Right hindlimb (tissue), 1 donor: ENCODE measurements at places on chromosomes 13 and 19.

DNA sequence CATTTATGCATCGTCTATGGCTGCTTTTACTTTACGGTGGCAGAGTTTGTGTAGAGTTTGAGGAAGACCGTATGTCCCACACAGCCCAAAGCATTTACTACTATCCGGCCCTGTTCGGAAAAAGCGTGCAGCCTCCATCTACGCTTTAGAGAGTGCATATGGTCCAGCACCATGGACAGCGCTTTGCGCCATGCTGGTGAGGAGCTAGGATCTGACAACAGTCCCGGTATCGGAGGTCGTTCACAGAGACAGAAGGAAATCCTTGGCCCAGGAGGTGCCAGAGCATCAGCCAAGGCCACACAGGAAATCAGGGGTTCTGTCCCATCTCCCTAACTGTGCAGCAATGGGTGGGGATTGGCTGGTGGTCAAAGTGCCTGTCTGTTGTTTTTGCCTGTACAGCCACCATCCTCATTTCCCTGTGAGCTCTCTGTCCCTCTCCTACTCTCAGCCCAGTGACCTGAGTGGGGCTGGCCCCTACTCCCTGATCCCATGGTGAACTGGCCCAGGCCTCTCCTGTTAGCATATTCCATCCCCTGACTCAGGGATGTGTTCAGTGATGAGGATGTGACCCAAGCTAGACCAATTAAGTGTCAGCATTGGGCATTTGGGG is 16.2 kb upstream of the PRODH2 start:
- peak; percentile 78 for DNase-seq

DNA sequence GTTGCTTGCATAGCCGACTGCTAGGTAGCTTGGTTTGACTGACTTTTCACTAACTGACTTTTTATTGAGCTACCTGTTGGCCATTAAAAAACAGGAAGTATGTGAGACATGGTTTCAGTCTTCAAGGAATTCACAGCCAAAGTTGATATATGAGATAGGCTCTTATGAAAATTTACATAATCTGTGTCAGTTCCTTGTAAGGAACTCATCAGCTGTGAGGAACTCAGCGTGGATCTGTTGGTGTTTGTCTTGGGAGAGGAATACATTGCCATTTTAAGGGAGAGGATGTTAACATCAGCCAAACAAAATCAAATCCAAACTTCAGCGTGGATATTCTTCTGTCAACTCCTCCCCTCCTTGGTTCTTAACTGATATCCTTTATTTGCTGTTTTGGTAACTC is 2.0 kb downstream of the RNF113B start:
- no peak for DNase-seq

- no peak for DNase-seq
These were observed 19.6 kb downstream of the USP12 start for GRCh38 chr13:27151798-27152599.

DNA sequence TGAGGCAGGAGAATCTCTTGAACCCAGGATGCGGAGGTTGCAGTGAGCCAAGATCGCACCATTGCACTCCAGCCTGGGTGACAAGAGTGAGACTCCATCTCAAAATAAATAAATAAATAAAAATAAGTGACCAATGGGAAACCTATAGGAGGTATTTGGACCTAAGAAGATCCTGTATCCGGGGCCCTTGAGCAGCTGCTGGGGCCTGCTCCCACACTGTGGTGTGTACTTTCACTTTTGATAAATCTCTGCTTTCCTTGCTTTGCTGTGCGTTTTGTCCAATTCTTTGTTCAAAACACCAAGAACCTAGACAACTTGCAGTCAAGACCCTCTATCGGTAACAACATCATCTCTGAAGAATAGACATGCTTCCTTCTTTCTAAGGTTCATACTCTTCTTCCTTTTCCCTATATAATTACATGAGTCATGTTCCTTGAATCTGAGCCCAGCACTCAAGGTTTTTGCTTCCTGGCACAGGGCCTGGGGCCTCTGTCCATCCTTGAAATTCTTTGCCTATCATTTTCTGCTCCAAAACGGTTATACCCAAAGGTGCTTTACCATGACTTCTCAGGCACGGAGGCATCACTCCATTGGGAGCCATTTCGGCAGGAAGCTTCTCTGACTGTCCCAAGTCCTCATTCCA is 14.2 kb upstream of the PNMA8C start:
- peak; percentile 68 for DNase-seq

DNA sequence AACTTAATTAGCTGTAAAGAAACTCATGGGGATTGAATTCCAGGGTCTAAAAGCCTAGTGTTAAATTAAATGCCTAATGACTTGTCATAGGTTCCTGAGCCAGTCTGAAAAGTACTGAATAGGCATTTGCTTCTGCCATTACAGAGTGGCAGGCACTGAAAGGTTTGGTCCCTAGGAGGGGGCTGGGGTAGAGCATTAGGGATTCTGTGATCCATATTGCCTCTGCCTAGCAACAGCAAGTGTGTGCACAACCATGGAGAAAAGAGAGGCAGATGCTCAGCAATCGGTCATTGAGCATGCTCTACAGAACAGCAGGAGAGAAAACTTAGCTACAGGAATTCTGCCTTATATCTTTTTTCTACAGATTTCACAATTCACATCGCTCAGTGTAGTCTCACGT is 133.5 kb downstream of the TRPC4 start:
- DNase-seq = no peak

DNA sequence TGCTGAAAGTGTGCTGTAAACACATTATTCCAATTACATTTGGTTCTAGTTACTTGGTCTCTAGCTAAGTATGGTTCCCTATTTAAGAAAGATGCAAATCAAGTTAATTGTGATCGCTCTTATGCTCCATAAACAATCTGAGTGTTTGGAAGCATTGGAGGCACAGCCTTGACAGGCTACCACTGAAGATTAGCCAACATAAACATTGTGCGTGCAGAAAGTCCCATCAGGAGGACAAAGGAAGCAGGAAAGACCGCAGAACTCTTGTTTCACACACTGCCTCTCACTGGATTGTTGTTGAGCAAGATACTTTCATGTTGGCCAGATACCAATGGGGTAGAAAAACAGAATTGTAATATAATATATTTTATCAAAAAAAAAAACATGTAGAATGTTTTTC is 814.4 kb downstream of the EFNB2 start:
- no peak for DNase-seq

DNA sequence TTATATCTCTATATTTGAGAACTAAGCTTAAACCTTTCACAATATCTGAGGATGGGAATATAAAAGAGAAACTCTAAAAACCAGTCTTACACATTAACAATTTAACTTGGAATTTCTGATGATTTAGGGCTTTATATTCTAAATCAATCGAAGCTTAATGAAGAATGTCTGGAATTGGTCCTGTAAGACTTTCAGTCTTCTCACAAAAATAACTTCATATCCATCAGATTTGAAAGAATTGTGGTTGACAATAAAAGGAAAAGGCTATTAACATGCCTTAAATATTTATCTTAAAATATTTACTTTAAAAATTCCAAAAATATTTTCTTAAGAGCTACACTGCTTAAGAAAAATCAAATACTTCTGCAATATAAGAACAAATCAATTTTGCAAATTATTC is 27.3 kb downstream of the MYCBP2 start:
- DNase-seq = no peak

DNA sequence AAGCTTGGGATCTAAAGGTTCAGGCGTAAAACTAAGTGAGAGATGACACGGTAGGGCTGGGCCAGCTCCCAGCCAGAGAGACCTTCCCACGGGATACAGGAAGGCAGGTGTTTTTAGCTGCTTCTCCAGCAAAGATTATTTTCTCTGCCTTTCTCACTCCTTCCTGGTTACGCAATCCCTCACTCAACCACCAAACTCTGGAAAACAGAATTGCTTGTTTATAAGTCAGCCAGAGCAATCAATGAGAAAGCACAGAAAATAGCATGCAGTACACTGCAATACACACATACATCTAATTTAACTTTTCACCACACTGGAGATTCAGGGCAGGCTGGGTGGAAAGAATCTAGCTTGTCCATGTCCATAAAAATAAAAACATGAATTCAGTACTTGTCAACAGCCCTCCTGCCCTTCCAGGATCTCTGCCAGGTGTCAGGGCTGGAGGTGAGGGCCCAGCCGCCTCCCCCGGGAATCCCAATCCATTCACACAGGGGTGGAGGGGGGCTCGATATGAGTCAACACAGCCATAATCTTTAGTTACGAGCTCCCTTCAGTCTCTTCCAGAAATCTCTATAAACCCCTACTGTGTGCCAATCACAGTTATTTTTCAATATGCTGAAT is 12.2 kb downstream of the RHPN2 start:
- no peak for DNase-seq

DNA sequence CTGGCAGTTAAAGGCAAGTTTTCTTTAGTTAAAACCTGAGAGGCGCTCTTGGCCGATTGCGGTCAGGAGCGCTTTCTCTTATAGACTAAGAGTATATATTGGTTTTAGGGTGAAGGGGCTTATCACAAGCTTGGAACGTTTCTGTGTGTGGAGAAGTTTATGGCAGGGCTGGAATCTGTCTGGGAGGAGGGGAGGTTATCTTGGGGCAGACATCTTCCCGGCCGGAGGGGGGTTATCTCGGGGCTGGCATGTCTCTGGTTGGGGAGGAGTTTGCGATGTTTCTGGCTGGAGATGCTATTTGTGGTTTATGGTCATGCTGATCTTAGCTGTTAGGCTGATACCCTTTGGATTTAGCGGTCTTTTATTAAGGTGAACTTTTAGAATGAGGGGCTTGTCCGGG is 18.3 kb downstream of the KDM4B start:
- no peak for DNase-seq

- DNase-seq = no peak
These were observed 3.0 kb downstream of the TTYH1 start for GRCh38 chr19:54418030-54418929.

DNA sequence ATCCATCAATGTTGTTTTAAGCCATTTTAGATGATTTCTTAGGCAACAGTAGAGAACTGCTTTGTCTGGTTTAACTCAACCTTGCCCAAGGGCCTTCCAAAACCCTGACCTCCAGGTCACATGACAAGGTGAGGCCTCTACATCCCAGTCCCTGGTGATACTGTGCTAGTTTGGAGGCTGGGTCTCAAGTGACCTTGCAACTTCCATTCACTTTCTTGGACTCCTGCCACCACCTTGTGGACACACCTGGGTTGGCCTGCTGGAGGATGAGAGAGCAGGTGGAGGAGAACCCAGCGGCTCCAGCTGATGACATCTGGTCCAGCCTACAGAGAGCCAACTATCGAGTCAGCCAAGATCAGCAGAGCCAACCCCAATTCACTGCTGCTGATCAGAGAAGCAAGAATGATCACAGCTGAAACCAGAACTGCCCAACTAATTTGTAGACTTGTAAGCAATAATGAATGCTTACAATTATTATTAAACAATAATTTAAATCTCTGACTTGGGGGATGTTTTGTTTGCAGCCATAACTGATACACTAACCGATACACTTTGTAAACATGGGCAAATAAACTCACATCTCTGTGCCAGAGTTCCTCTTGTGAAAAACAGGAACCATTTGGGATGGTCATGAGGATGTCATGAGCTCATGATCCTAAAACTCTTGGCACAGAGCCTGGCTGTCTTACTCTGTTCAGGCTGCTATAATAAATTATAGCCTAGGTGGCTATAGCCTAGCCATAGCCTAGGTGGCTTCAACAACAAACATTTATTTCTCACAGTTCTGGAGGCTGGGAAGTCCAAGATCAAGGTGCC is 11.5 kb downstream of the FAM187B start:
- DNase-seq = no peak

- no peak for DNase-seq
These were observed 257.1 kb upstream of the PCDH20 start for GRCh38 chr13:61672756-61673155.

GRCh38 chr13:26041444-26041843 is 10.4 kb downstream of the SHISA2 start:
- no peak for DNase-seq

DNA sequence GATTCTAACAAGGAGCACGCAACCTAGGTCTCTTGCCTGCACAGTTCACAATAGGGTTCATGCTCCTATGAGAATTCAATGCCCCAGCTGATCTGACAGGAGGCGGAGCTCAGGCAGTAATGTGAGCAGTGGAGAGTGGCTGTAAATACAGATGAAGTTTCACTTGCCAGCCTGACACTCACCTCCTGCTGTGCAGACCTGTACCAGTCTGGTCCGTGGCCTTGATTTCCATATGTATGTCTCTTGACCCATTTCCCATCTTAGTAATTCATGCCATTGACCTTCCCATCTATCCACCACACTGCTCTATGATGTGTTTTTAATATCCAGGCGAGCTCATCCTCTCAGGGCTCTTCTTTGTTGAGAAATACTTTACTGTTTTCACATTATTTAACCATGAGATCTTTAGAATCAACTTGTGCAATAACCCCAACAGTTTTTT is 95.2 kb downstream of the LRCH1 start:
- no peak for DNase-seq

DNA sequence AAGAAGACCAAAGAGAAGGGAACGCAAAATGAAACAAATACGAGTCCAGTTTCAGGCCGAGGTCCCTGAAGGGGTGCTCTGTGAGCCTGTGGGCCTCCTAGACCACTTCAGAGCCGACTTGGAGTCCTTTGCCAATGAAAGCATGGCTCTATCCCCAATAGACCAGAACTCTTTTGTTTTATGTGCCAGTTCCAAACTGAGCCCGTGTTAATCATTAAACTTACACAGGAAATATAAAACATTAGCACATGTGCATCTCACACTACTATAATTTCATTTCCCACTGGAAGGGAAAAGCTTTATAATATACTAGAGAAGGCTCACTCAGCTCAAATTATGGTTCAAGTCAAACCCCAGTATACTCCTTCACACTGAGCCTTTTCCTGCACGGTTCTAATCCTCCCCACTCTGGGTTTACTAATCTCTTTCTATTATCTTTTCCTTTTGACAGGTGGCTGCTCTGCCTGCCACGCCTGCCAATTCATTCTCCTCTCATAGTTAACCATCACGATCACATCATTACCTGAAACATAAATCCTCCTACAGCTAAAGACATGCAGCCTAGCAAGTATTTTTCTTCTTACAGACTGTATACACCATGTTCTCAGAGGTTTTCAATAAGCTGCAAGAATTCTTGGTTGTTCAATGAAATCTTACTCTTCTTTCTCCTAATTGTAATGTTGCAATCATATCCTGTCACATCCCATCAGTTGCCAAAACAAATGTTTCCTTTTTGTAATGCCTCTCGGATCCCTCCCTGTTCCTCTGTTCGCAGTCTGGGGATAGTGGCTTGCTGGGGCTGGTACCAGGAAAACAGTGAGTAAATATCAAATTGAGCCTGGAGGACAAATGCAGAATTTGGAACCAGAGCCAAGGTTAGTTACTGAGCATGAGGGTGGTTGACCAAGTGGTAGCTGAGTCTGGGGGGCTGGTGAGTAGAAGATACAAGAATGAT is 18.8 kb upstream of the WASF3 start:
- no peak for DNase-seq
